ENCODE measurements at places on chromosomes 5 and 9.

DNA sequence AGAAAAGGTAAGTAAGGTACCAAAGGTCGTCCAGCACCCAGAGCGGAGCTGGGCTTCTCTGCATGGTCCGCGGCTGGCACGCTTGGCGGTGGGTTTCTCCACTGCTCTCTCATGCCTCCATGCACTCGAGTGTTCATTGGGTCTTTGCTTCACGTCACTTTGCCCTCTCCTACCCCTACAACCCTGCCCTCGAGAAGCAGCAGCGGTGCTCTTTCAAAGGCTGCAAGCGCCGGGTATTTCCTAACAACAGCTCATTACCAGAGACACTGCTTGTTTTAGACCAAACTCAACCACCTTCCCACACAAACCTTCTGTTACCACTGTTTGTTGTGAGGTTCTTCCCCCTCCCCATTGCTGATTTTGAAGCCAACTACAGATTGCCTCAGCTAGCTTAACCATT lies 21.5 kb upstream of the ZBTB34 start:
- DNase-seq: no peak

GRCh38 chr5:21424907-21425306 lies 1428.2 kb downstream of the CDH12 start:
- DNase-seq: no peak

DNA sequence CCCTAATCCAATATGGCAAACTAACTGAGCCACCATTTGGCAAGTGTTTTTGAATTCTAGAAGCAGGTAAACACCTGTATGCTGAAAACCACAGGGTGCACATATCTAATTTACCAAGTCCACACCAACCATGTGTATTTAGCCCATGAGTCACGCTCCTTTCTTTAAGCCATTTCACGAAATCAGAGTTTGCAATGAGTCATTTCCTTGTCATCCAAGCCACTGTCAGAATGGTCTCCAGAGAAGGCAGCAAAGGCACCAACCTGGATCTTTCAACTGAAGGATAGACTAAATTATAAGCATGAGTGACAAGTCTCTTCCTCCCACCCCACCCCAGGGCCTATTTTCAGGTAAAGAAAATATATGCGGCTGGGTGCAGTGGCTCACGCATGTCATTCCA lies 110.0 kb downstream of the PAX5 start:
- no peak for DNase-seq

- no peak for DNase-seq
Measured at GRCh38 chr5:154547551-154547950, 69.5 kb upstream of the HAND1 start.

DNA sequence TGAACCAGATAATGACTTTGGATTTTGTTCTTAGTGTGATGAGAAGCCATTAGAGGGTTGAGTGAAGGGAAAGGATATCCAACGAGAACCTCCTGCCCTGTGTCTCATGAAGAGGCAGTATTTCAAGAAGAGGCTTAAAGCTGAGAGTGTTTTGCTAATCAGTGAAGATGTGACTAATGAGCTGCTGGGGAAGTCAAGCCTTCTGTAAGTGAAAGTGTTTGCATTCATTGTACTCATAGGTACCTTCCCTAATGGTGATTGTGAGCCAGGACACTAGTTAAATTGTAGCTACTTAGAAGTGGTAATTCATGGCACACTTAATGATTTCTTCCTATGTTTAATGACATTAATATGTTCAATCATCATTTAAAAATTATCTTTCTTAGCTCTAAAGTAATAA lies 23.7 kb downstream of the PIP5K1B start:
- no peak for DNase-seq

GRCh38 chr9:112273876-112274275 lies 59.5 kb downstream of the PTBP3 start:
- no peak for DNase-seq

DNA sequence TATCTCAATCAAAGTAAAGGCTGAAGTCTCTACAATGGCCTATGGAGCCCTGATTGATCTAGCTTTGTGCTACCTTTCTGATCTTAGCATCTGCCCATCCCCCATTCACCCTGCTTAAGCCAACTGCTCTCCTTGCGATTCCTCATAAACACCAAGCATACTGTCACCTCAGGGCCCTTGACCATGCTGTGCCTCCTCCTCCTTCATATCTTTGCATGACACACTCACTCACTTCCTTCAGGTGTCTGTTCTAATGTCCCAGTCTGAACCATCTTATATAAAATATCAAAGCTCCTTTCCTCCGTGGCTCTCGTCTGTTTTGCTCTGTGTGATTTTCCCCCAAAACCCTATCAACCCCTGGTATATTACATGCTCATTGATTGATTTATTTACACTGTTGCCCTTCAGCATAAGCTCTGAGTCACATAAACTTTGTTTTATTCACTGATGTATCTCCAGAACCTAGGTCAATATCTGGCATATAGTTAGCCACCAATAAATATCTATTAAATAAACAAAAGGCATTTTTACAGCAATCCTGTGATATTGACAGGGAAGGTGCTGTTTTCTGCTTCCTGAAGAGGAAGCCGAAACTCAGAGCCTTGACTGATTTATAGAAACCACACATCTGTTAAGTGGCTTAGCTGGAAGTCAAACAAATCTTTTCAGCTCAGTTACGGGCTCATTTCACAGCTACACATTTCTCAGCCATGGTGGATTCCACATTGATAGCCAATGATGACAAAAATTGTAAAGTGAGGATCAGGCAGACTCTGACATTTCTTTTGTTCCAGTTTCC lies 103.6 kb downstream of the BOD1 start:
- no peak for DNase-seq

GRCh38 chr9:129195606-129196005 lies 17.5 kb upstream of the IER5L start:
- no peak for DNase-seq

GRCh38 chr5:111953351-111954127 lies 196.5 kb upstream of the NREP start:
- DNase-seq: no peak

DNA sequence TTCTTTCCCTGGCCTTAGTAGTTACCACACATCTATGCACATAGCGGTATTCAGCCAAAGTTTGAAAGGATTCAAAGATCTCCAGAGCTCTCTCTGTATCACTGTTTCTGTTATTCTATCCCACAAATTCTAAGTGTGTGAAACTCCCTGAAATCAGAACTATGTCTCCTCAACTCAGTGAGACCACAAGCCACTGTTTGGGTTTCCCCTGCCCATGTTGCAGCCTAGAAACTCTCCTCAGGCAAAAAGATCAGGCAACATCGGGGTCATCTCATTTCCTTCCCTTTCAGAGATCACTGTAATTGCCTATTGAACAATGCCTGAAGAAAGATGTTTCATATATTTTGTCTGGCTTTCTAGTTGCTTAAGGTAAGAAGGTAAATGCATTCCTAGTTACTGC lies 135.6 kb downstream of the TMC1 start:
- no peak for DNase-seq

DNA sequence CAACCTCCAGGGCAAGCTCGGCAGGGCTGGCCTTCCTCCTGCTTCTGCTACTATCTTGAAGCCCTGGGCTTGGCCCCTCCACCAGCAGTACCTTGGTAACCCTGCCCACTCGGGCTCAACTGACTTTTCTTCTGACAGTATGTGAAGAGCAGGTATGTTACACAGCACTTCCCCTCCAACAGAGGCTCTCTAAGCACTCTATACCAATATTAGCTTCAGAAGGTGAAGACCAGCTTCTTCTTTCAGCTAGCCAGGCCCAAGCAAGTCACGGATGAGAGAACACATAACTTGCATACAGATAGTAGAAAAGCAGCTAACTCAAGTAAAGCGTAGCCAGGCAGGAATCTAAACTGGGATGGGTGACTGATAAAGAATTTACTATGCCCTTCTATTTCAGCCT lies 64.3 kb downstream of the FEM1C start:
- no peak for DNase-seq

DNA sequence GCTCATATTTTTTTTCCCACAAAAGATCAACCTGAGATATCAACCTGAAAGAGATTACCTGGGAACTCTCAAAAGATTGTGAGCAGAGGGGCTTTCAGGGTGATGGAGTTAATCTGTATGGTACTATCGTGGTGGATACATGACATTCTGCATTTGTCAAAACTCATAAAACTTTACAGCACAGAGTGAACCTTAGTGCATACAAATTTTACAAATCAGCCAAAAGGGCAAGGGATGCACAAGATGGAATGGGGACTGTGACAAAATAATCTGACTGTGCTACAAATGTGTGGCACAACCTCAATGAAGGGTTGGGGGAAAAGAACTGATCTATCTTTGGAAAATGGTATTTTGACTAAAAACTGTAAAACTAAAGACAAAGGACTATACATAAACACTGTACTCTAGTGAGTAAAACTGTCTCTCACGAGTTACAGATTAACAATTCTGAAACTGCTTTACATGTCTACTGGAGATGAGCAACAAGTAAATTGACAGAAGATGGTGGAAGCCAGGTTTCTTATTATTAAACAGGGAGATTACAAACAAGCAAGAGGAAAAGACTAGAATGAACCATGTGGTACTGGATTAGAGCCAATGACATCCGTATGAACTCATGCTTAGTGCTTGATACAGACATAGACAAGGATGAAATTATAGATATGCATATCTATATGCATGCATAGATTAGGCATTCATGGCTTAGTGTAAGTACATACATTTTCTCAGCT lies 24.8 kb upstream of the RLN1 start:
- no peak for DNase-seq

DNA sequence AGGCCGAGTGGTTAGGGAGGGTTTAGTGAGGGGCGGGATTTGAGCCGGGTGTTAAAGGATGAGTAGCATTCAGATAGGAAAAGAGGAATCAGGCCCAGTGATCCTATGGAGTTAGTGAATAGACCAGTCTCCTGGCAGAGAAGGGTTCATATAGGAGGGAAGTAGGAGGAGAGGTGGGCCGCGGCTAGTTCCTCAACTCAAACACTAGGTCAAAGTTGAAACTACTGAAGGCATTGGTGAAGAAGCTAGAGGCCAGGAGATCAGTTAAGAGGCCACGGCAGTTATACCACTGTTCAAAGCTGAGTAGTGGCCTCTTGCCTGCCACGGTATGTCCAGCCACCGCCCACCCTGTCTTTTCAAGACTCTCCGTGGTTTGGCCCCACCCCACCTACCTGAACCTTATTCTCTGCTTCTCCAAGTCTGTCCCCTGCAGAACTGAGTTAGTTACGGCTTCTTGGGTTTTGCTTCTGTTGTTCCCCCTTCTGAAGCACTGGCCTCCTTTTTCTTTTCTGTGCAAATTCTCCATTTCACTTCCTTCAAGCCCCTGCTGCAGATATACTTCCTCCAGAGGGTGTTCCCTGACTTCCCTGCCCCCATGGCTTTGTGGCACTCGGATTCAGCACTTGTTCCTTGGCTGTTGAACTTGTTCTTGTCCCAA lies 1.8 kb downstream of the ZBTB34 start:
- DNase-seq: no peak

DNA sequence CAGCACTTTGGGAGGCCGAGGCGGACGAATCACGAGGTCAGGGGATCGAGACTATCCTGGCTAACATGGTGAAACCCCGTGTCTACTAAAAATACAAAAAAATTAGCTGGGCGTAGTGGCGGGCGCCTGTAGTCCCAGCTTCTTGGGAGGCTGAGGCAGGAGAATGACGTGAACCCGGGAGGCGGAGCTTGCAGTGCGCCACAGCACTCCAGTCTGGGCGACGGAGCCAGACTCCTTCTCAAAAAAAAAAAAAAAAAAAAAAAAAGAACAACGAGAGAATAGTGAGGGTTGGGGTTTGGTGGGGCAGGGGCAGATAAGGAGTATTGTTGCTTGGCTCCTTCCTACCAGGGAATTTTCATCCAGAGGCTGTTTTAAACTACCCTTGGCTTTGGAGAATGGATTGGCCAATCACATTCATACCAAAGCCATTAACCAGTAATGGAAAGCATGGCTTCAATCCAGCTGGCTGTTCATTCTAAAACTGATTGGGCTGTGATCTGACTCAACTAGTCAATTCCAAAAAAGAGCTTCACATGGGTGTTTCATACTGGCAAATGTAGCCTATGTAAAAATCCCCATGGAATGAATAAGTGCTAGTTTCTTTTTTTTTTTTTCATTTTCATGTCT lies 64.4 kb downstream of the PLCXD3 start:
- DNase-seq: no peak

GRCh38 chr9:120845255-120845654 lies 2.5 kb upstream of the PSMD5 start:
- no peak for DNase-seq

GRCh38 chr5:56330806-56331205 lies 97.7 kb upstream of the ANKRD55 start:
- no peak for DNase-seq

GRCh38 chr5:149005077-149005892 lies 57.6 kb downstream of the SH3TC2 start:
- DNase-seq: no peak

GRCh38 chr5:174177976-174178605 lies 132.6 kb downstream of the NSG2 start:
- no peak for DNase-seq

DNA sequence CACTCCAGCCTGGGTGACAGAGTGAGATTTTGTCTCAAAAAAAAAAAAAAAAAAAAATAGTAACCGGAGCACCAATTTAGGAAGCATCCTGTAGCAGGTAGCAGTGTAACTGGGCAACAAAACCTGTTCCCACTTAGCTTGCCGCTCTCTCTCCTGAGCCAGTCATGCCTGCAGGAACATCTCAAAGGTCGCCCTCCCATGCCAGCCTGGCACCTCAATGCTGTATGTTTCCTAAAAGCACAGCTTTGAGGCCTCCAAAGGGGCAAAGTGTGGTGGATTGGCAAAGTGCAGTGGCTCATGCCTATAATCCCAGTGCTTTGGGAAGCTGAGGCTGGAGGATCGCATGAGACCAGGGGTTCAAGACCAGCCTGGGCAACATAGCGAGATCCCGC lies 22.3 kb upstream of the FUBP3 start:
- DNase-seq: no peak

DNA sequence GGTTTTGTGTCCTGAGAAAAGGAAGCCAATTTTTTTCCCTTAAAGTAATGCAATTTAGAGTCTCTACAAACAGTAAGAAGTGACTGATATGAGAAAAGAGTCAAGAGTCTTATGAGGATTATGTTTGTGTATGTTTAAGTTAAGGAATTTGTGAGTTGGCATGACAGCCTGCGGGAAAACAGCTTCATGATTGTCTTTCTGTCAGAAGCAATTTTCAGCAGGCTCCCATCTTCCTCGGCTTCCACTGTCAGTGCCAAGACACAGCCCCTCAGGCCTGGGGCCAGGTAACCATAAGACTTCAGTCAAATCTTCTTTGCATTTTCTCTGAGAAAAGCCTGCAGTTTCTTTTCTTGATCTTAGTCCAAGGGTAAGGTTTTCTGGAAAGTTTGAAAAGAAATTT lies 17.0 kb upstream of the SELENOP start:
- DNase-seq: no peak

GRCh38 chr9:100671898-100672297 lies 94.0 kb downstream of the CAVIN4 start:
- DNase-seq: no peak
